Ovary (tissue), 10 donors: ENCODE measurements at places on chromosomes 13 and 19. TPM values are rescaled to one million over a fixed set of nuclear protein-coding genes. Genes with fewer than 3 reads are reported as not detected.

The RYR1 gene
- polyA plus RNA-seq = 1.5 TPM

The GIPR gene
- polyA plus RNA-seq = 0.33 TPM

The PPM1N gene
- 0.93 TPM for polyA plus RNA-seq

- DNase-seq = no peak
Observed at GRCh38 chr19:18227781-18228271, 1.6 kb upstream of the PDE4C start.

The NR2C2AP gene
- 27.2 TPM for polyA plus RNA-seq

GRCh38 chr19:23787106-23787505 lies 28.4 kb upstream of the ZNF681 start:
- DNase-seq = no peak

DNA sequence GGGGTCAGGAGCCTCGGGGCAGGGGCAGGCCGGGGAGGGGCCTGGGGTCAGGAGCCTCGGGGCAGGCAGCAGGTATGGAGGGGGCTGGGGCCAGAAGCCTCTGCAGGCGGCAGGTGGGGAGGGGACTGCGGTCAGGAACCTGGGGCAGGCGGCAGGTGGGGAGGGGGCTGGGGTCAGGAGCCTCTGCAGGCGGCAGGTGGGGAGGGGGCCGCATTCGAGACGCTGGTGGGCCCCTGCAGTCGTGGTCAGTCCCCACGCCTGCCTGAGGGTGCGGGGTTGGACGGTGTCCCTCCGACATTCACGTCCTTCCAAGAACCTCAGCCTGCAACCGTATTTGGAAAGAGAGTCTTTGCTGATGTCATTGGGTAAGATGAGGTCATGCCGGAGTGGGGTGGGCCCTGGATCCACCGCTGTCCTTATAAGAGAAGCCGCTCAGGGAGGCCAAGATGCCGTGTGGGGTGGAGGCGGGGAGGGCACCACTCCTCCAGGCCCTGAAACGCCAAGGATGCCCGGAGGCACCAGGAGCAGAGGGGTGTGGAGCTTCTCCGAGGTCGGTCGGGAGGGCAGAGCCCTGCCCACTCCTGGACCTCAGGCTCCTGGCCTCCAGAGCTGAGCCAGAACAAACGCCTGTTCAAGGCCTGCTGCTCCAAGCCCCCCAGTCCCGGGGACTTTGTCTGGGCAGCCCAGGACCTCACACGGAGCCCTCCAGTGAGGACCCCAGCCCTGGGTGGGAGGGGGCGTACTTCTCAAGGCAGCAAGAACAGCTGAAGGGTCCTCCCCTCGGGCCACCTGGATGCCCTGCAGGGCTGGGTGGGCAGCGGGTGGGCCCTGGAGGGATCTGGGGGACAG lies 30.1 kb downstream of the PIP5K1C start:
- DNase-seq = peak; percentile 90

- DNase-seq = no peak
Observed at GRCh38 chr13:53522034-53522433, 493.4 kb downstream of the OLFM4 start.

DNA sequence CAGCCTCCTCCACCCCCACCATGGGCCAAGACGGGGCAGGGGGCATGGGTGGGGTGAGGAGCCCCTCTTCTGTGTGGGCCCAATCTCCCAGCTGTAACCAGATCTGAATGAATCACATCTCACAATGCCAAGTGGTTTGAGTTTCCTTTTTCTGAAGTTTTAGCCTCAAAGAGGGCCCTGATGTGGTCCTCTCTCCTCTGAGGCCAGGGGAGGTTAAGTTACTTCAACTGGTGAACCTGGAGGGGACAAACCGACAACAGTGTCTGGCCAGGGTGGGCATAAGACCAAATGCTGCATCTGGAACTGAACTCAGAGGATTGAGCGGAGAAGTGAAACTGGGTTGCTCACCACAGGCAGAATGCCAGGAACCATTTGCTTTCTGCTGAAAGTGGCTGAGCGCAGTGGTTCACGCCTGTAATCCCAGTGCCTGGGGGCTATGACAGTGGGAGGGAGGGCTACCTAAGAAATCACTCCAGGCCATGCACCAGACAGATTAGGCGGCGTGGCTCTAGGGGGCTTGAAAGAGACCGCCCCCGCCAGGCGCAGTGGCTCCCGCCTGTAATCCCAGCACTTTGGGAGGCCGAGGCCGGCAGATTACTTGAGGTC lies 15.4 kb upstream of the IRGC start:
- peak; percentile 34 for DNase-seq

GRCh38 chr13:20544201-20544923 lies 18.7 kb upstream of the CRYL1 start:
- DNase-seq = no peak

GRCh38 chr13:85562282-85562681 lies 236.9 kb downstream of the SLITRK6 start:
- DNase-seq = no peak

GRCh38 chr19:6263735-6264444 lies 15.9 kb downstream of the MLLT1 start:
- DNase-seq = no peak
